ENCODE measurements at places on chromosomes 12 and 14.

DNA sequence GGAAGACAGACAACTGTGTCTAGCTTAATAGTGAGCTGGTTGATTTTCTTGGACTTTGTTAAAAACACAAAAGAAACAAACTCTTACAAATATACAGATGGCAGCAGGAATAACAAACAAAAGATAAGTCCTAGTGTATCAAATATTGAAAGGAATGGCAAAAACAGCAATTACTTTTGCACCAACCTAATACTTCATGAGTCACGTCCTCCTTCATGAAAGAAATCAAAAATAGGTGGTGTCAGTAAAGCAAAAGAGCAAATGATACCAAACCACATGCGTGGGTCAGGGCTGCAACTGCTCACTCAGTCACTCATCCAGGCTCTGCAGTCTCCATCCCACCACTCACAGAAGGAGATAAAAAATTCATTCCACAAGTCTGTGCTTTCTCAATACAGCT is 11.8 kb downstream of the ATG14 start:
- DNase-seq = no peak

- no peak for DNase-seq
Observed at GRCh38 chr14:76250302-76250701, 98.6 kb downstream of the GPATCH2L start.

DNA sequence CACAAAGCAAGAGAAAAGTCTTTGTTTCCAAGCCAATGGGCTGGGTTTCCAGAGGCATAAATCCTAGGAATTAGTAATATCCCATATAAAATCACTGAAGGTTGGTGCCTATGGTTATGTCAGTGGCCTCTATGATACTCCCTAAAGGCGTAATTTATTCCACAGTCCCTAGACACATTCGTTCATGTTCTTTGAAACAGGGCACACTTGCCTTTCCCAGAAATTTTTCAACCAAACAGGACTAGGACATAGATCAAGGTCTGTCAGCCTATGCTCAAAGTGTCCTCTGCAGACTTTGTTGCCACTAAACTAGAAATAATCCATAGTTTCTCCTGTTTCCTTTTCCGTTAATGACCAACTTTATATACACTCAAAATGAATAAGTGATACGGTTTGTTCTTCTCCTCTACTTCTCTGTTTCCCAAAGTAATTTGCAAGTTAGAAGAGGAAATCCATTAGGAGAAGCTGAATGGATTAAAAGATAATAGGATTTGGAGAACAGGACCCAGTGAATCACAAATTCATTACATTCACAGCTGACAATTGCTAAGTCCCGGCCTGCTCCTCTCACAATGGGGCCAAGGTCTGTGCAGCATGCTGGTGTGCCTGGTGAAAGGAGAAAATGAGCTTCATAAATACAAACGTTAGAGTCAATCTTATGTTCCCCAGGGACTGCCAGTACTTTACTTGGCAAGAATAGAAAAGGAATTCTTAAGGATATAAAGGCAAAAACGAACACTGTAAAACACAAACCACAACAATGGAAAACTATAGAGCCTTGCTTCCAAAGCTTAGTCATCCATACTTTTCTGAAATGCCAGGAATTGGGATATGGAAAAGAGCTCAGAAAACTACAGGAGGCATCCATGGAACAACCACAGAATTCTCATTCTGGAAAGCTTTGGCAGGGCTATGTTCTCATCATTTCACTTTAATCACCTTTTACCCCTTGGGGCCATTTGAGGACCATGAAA is 966.2 kb downstream of the NRXN3 start:
- DNase-seq = no peak

GRCh38 chr12:114963846-114964245 is 279.9 kb upstream of the TBX3 start:
- DNase-seq = no peak

DNA sequence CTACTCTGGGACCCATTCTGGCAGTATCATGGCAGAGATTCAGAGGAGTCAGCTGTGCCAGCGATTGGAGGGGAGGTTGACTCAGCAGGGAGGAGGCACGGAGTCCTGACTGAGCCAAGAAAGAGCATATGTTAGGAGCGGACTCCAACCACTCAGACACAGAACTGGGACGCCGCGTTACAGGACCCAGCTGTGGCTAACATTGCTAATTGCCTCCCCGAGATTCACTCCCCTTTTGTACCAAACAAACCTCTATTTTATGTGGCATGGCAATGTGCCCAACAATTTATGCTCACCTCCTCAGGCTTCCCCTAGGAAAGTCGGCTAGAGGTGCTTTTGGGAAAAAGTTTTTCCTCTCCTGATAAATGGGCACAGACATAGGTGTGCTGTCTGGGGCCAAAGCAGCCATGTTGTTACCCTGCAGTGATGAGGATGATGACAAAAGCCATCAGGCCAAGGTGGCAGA is 15.2 kb upstream of the CLIP1 start:
- no peak for DNase-seq

GRCh38 chr12:27194644-27195043 is 49.4 kb upstream of the STK38L start:
- DNase-seq = no peak

DNA sequence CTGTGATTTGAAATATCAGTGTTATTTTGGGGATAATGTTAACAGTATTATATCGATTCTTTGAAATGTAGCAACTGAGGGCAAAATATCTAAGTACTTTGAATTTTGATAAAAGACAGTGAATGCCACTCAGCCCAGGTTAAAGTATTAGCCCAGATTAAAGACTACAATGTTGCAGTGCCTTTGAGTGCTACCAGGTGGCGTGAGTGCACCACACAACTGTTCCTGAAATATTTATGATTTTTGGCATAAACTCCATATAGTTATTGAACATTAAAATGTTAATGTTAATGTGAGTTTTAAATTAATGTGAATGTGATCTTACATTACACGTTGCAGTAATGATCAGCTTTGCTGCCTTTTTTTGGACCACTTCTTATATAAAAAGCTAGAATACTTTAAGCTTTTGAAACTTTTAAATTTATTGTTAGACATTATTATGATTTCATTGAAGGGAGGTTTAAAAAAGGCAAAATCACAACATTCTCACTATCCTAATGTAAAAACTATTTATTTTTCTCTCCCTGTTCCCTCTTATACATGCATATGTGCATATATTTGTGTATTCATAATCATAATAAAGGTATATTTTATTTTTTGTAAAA is 22.5 kb downstream of the MRPS35 start:
- no peak for DNase-seq

DNA sequence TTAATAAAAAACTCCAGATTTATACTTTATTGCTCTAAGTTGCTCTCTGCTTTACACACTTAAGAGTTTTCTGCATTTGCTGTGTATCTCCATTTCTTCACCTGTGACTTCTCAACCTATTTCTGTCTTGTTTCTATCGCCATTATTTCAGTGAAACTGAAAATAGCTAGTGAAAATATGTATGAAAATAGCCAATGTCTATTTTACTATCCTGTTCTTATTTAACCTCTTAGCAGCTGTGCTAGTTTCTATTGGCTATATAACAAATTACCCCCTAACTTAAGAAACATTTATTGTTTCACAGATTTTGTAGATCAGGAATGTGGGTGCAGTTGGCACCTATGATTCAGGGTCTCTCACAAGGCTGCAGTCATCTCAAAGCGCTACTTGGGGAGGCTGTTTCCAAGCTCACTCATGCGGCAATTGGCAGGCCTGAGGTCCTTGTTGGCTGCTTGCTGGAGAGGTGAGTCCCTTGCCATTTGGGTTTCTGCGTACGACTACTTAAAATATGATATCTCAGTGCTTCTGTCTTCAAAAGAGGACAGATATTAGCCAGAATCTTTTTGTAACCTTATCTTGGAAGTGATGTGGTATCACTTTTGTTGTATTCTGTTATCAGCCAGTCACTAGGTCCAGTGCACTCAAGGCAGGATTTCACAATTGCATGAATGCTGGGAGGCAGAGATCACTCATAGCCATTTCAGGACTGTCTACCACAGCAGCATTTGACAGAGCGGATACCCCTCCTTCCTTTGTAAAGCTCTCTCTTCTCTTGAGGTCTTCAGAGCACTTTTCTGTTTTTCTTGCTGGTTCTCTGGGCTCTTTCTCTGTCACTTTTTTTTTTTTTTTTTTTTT is 7.2 kb downstream of the ERC1 start:
- no peak for DNase-seq

- no peak for DNase-seq
Observed at GRCh38 chr12:84814664-84815245, 97.8 kb downstream of the SLC6A15 start.

- DNase-seq = no peak
Observed at GRCh38 chr12:46590991-46591703, 218.6 kb upstream of the SLC38A2 start.

DNA sequence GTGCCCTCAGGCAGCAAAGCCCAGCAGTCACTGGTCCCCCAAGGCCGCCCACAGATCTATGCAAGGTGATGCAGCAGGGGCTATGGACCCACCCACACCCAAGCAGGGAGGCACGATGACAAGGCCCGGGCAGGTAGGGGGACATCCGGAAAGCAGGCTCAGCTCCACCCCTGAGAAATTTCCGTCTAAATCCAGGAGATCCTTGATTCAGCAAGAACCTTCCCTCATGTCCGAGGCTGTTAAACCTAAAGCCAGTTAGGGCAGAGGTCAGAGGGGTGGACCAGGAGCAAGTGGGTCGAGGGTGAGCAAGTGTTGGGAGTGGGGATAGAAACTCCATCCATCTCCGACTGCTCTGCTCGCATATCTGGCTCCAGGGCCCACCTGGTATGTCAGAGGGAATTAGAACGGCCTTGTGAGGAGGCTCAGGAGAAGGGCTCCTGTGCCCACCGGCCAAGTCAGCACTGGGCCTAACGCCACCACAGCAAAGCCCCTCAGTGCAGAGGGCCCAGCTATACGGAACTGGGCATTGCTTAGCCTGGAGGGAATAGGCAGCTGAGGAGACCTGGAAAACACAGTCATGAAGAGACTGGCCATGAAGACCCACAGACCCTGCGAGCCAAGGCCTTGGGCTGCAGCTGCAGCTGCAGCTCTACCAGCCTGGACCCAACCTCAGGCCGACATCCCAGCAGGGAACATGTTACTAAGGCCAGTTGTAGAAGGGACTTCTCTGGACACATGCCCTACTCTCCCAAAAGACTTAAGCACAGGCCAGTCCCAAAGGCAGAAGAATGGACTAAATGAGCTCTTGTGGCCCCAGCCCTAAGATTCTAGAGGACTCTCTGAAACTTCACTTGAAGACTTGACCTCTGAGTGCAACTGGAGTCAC is 34.3 kb downstream of the DAD1 start:
- peak; percentile 82 for DNase-seq

GRCh38 chr12:108386709-108387360 is 47.7 kb upstream of the CMKLR1 start:
- DNase-seq = peak; percentile 5

DNA sequence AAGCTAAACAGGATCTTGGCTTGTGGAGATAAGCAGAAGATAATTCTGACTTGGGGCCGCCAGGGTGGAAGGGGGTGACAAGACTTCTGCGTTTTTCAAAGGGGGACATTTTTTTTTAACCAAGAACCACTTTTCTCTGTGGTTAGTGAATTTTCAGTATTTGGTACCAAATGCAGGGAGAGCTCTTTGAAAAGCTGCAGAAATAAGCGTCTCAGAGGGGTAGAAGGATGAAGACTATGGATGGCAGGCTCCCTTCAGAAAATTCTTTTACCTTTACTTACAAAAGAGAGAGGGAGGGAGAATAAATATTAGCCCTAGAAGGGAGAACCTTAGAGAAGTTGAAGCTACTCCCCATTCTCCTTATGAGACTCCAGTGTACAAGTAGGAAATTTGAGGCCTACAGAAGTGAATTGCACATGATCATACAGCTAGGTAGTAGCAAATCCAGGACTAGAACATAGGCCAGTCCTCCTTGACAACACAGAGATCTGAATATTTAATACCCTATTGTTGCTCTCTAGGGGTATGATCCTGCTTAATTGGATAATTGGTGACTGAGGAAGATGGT is 840 bp downstream of the MRPL52 start:
- no peak for DNase-seq

- no peak for DNase-seq
Observed at GRCh38 chr14:38731962-38732361, 371.1 kb downstream of the SEC23A start.

GRCh38 chr14:67573228-67574010 is 26.6 kb downstream of the PIGH start:
- DNase-seq = no peak

DNA sequence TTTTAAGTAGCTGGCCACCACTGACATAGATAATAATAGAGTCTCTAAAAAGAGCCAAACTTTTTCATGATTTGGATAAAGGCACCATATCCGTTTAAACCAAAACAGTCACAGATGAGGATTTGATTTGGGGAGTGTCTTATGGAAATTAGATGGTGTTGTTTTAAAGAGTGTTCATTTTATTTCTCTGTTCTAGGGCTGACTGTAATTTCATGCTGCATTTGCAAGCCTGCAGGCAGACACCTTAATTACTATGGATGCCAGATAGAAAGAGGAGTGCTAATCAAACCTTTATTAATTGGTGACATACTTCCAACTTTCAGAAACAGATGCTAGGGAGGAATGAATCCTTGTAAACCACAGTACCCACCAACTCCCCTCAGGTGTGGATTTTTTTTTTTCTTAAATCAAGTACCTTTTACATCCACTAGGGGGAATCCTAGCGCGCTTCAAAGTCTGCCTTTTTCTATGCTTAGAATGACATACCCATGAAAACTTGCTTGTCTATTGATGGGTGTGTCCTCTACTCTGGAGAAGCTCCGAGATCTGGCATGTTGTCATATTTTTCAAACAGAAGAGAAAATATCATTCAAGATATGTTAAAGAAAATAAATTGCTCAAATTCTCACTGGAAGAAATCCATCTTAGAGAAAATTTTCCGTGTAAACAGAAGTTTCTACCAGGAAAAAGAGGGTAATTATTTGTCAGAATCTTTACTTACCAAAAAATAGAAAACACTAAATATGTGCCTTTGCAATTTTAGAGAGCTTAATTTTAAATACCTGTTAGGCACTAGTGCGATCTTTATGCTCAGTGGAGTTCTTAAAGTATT is 14.2 kb upstream of the PLXNC1 start:
- DNase-seq = no peak
